ENCODE measurements at places on chromosomes 4 and X.

DNA sequence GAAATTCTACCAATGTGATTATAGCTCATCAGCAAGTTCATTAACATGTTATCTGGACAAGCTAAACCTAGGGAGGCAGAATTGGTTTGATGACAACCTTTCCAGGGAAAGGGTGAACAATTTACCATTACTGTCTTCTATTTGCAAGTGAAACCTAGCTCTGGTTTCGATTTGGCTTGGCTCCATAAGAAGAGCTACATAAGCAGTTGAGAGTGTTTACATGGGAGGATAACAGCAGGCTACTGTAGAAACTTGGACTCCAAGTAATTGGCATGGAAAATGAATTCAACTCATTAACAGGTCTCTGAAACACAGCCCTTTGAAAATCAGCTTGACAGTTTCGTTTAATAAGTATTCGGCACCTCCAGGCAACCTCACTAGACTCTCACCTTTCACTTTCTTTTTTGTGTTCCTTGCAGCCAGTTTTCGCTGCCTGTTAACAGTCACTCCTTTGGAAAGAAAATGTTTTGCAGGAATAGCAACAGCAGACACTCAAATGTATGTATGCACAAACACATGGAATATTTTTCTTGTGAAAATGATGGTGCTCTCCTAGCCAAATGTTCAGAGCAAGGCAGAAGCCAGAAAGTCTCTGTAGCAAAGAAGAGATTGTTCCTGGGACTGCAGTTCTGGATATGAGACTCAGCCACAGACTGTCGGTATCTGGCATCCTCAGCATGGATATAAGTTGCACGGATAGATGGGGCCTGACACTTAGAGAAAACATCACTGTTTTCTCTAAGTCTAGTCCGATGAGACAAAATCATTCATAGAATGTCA, 27.5 kb downstream of the POU3F4 start:
- no peak for DNase-seq

DNA sequence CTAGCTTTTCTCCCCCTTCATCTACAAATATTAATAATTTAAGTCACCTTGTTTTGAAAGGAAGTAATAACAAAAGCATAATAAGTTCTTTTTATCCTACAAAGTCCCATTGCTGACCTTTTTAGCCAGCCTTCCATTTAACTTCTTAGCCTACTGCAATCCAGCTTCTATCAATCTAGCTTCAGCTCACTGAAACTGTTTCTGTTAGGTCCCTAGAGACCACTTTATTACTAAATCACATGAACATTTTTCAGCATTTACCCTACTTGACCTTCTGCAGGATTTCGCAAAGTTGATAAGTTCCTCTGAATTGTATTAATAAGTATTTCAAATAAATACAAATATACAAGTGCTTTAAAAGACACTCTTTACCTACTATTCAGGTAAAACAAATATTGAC, 186.5 kb downstream of the ANTXR2 start:
- no peak for DNase-seq

DNA sequence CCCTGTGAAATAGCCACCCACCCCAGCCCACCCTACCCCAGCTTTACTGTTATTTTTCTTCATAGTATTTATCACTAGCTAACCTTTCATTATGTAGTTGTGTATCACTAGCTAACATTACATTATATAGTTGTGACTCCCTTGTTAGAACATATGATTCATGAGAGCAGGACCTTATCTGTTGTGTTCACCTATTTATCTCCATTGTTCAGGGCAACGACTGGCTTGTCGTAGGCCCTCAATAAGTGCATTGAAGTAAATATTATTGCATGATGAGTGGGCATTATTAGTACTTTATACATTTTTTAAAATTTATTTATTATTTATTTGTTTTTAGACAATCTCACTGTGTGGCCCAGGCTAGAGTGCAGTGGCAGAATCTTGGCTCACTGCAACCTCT, 4.2 kb downstream of the SMARCAD1 start:
- DNase-seq = no peak

DNA sequence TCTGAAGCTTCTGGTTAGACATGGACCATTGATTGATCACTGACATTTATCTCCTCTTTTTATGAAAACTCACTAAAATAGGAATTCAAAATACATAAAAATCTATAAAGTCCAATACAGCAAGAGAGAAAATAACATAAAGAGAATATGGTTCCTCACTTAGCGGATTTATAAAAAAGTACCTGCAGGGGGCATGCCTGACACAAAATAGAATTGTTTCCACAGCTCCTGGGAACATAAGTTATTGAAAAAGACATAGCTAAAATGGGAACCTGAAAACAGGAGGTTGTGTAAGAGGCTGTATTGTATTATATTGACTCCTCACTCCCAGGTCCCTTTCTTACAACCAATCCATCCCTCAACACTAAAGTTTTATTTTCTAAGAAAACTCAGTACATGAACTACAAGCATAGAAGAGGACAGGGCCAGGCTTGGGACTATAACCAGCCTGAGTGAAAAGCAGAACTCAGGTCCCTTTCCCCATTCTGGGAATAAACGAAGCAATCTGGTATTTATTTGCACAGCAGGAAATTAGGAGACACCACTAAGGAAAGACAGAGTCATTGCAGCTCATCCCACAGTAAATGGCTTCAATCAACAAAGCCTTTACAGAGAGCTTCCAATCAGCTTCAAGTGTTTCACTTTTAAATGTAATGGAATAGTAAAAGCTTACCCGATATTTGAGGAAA, 121.1 kb upstream of the NDST4 start:
- no peak for DNase-seq

DNA sequence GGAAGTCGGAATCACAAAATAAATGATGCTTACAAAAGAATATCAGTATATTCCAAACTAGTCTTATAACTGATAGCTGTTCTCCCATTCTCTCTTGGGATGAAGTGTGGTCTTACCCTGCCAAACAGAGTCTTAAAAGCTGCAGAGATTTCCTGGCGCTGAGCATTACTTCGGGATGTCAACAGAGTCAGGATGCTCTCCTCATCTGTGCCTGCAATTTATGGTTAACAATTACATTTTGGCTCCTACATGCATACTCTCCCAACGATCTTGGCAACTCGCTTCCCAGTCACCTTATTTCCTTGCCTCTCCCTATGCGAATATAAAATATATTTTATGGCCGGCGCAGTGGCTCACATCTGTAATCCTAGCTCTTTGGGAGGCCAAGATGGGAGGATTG, 12.2 kb downstream of the ANXA5 start:
- no peak for DNase-seq

GRCh38 chr4:166527500-166527899, 654.5 kb downstream of the TLL1 start:
- no peak for DNase-seq

GRCh38 chr4:1727117-1728031, 6.1 kb downstream of the TACC3 start:
- no peak for DNase-seq

DNA sequence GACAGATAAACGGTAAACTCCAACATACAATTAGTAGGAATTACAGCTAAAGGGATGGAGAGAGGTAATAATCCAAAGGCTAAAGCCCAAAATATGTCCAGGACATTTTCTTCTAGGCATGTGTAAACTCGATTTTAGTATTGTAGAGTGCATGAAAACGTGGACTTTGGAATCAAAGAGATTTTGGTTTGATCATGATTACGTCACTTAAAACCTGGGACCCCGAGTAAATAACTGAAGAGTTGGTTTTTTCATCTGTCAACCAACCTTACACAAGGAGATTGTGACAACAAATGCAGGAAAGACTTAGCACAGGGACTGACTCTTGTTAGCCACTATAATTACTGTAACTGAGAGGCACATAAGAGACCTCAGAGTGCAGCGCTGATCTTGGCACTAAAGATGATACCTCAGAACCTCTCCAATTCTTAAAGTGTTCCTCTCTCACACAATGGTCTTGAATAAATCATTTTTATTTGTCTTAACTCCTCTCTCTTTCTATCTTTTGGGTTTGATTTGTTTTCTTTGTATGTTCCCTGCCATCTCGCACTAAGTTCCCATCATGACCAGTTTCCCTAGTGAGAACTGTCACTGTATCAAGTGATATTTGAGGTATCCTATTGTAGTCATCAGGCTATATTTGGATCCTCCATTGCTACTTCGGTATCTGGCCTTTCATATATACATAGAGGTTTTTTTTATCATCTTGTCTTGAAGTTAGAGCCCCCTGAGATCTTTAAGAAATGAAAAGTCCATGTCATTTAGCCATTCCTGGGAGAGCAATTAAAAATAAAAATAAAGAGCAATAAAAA, 32.2 kb upstream of the MSL3 start:
- no peak for DNase-seq

DNA sequence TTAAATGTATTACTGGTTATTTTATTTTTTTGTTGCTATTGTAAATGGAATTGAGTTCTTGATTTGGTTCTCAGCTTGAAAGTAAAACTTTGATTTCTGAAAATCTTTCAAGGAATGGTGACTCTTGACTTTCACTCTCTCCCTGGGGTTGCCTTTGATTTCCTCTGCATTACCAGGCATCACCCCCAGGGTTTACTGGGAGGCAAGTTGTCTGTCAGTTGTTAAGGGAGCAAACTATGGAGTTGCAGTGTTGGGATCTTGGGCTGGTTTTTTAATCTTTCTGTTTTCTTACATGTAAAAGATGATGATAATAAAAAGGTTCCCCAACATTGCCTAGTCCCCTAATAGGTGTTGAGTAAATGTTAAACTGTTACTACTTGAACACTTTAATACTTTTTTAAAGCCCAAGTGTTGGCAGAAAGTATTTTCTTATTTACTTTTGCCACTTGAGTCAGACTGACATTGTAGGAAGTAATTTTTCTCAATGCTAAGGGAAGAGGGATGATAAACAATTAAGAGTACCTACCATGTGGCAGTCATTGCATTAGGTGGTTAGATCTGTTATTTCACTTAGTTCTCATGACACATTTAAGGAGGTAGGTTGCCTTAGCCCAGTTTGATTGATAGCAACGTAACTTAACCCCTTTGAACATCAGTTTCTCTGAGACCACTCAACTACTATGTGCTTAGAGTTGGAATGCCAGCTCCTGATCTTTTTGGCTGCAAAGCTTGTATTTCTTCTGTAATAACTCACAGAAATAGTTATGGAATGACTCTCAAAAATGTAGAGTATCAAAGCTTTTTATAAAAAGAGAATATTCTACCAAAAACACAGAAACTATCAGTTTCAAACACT, 67.1 kb downstream of the DCLK2 start:
- DNase-seq = no peak

DNA sequence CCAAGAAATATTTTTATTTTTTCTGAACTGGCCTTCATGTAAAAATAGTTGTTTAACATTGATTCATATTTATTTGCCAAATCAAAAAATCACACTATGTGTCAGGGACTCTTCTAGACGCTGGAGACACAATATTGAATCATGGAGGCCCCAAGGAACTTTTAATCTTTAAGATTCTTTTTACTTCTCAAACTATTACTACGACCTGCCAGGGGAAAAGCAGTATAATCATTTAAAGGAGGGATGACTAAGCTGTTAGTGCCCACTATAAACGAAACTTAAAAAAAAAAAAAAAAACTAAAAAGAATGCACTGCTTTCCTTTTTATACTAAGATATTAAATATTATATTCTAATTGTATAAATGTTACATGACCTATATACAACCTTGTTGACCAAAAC, 84.7 kb downstream of the PPA2 start:
- DNase-seq = no peak

- DNase-seq = no peak
These were observed 2.1 kb upstream of the CLCN3 start for GRCh38 chr4:169618286-169618685.

GRCh38 chr4:153394945-153395344, 50.5 kb downstream of the MND1 start:
- DNase-seq = no peak

DNA sequence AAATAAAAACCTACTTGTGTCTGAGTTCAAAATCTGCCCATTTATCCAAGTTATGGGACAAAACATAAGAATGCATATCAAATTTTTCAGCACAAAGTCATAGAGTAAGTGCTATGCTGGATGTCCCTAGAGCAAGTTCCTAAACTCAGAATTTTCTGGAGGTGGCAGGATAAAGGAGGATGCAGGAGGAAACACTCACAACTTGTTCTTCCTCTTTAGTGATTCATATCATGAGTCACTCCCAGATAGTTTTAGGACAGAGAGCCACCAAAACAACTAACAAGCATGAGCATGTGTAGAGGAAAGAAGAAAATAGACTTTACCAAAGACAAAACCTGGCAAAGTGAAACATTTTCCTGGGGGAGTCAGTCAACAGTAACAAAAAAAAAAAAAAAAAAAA, 302.7 kb downstream of the KCTD8 start:
- DNase-seq = no peak

DNA sequence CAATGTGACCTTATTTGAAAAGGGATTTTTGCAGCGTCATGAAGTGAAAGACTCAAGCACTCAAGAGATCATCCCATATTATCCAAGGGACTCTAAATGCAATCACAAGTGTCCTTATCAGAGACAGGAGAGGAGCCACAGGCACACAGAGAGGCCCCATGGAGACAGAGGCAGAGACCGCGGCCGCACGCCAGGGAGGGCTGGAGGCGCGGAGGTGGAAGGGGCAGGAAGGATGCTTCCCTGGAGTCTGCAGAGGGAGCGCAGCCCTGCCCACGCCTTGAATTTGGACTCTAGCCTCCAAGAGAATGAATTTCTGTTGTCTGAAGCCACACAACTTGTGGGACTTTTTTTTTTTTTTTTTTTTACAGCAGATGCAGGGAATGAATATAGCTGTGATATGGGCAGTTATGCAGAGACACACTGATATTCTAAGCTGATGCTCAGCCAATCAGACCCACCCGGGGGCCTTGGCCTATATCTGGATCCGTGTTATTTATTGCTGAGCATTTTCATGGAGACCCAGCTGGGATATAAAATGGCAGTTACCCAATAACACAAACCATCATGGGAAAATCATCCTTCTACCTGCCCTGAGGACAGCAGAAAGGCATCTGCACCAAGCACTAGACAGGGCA, 244.8 kb upstream of the PSAPL1 start:
- no peak for DNase-seq
